A549 (cell line): ENCODE measurements at places on chromosomes 2 and 18.

DNA sequence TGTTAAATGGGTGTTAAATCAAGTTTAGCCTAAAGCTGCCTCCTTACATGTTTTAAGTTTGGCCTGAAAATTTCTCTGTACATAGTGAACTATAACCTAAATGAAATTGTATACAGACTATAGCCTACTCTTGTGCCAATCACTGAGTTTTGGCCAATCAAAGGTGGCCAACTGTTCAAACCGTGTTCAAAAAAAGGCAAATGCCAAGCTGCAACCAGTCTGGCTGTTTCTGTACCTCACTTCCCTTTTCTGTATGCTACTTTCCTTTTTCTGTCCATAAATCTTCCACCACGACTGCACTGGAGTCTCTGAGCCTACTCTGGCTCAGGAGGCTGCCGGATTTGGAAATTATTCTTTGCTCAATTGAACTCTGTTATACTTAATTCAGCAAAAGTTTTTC lies 121.0 kb downstream of the SPOPL start:
- no peak for DNase-seq

DNA sequence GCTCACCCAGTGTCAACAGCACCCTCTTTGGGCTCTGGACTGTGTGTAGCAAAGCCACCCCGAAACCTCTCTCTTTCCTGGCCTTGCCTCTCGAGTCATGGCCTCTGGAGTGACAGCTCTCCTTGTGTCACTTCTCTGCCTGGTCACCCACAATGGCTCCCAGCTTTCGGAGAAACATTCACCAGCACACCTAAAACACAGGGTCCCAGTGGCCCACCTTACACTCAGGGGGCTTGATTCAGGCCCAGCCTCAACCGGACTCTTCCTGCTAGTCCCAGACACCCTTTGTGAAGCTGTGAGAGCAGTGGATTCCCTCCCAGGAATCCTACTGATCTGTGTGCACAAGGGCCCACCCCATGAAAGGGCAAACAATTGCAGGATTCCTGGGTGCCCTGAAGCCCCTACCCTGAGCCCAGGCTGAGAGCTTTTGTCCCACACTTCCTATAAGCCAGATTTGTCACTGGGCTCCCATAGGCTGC lies 137.2 kb upstream of the HAAO start:
- DNase-seq = no peak

- DNase-seq = no peak
Observed at GRCh38 chr18:71022389-71022788, 733.5 kb downstream of the SOCS6 start.

DNA sequence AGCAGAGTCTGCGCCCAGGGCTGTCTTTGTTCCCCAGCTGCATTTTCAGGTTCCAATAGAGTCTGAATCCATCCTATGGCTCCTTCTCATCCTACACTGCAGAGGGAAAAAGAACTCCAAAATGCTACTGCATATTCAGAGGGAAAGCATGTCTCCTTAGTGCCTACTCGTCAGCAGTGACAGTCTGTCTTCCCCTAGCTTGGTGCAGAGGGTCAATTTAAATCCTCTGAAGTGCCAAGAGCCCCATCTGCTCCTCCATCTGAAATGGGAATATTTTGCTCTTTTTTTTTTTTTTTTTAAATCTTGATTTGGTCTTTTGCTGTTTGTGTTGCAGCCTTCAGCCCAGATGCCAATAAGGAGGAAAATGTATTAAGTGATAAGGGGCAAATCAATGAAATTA lies 199.3 kb downstream of the RNF144A start:
- no peak for DNase-seq

GRCh38 chr2:134161170-134161547 lies 92.7 kb upstream of the MGAT5 start:
- no peak for DNase-seq

DNA sequence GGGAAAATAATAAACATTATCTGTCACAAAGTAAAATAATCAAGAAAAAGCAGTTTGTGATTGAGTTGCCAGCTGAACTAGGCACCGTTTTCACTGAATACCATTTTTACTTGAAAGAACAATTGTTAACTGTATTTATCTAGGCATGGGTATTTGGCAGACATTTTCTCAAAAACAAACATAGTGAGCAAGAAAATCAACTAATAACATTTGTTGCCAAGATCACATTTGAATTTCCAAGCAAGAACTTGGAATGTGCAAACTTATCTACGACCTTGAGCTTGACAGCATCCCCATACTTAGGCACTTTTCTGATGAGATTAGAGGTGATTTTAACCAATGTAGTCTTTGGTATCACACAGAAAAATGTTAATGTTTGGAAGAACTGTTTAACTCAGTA lies 16.7 kb downstream of the SS18 start:
- no peak for DNase-seq

DNA sequence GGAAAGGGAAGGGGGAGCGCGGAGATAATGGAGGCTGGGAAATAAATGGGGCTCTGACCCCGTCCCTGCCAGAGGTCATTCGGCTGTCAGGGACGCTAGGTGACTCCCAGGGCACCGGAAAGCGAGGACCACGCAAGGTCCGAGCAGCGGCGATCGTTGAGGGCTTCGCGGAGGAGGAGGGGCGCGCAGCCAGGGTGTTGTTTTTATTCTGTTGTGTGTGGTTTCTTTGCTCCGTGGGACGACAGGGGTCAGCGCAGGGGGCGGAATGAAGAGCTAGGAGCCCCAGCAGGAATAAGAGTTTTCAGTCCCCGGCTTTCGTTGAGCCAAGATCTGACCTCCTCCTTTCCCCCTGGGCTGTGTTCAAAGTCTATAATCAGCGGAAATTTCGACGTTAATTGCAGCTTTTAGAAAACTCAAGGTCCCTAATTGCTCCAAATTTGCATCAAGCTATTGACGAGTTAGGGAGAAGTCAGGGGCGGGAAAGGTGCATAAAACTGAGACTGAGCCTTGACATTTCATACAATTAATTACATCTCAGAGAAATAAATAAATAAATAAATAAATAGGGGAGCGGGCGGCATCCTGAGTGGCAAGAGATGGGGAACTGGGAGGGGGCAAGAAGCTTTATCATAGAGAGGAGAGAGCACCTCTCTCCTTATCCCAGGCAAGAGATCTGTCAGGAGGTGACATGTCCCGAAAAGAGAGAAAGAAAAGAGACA lies 2.2 kb downstream of the GAD1 start:
- DNase-seq = no peak

DNA sequence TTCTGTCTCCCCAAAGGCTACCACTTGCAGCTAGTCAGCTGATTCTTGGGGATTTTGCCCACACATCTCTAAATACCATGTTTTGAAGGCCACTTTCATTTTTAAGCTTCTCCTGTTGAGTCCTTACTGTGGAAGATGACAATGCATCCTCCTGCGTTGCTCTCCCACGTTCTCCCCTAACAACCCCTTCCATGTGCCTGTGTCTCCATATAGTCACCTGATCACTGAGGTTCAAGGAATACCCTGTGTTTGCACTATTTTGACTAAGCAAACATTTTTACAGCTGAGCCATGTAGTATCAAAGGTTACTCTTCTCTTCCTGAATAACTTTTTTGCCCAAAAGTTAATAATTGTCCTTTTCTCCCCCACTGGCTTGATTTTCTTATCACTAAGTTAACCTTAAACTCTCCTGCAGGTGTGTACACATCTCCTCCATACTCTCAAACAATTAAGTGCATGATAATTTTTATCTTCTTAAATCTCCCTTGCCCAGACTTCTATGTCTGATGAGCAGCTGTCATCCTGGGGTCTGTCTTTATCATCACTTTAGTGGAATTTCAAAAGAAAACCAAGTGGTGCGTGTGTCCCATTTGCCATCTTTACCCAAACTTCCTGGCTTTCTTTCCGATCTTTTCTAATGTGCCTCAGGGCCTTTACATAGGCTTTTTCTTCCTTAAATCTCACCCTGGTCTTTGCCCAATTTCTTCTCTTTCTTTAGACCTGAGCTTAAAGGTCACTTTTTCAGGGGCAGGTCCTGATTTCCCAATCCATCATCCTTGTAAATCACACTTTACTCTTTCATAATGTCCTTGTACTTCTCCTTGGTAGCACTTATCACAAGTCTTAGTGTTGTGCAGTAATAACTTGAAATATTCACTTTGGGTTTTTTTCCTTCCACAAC lies 85.2 kb upstream of the SPATS2L start:
- DNase-seq = peak; percentile 46

- peak; percentile 26 for DNase-seq
Observed at GRCh38 chr2:44310287-44310686, 35.0 kb downstream of the SLC3A1 start.

GRCh38 chr2:102063487-102063911 lies 71.7 kb downstream of the IL1R2 start:
- DNase-seq = no peak

- DNase-seq = no peak
Observed at GRCh38 chr2:173903601-173904394, 61.4 kb downstream of the SP3 start.

DNA sequence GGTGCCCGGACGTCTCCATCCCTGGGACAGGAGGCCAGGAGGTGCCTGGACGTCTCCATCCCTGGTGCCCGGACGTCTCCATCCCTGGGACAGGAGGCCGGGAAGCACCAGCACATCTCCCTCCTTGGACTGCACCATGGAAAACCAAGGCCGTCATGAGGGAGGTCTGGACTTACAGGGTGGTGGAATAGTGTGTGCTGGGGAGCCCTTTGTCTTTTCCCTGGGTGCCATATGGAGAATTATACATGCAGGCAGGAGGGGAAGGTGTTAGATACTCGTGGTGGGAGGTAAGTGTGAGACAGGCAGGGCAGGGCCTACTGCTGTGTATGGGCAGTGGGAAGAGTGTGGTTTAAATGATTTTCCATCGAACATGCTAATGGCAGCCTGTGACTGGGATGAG lies 52.9 kb downstream of the RTP5 start:
- no peak for DNase-seq

DNA sequence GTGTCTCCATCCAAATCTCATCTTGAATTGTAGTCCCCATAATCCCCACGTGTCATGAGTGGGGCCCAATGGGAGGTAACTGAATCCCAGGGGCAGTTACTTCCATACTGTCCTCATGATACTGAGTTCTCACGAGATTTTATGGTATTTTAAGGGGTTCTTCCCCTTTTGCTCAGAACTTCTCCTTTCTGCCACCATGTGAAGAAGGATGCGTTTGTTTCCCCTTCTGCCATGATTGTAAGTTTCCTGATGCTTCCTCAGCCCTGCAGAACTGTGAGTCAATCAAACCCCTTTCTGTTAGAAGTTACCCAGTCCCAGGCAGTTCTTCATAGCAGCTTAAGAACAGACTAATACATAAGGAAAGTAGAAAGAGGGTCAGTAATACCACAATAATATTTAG lies 480.4 kb downstream of the KCNJ3 start:
- DNase-seq = no peak

GRCh38 chr2:223319601-223320000 lies 267.6 kb downstream of the KCNE4 start:
- DNase-seq = no peak

GRCh38 chr18:35137632-35138031 lies 96.4 kb downstream of the MAPRE2 start:
- DNase-seq = no peak

DNA sequence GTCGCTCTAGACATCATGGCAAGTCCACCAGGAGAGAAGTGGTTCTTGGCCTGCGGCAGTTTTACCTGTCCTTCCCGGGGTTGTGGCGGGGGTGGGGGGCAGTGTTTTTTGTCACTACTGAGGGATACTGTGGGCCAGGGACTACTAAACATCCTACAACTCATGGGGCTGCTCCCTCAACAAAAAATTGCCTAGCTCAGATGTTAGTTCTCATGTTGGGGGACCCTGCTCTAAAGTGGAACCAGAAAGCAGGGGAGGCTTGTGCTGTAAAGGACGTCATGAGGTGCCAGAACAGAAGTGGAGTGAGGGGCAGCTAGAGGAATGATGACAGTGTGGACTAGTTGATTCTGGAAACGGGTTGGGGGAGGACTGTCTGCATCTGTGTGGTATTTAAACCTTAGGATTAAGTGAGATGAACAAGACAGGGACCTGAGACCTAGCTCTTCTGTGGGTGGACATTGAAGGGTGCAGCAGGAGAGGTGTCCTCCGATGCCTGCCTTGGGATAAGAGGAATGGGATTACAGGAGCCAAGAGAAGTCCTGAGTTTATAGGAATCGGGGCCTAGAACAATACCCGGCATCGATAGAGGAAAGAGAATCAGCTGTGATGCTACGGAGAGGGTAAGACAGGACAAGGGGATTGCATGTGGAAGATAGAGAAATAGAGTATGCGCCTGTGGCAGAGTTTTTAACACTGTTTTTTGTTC lies 2.7 kb downstream of the RPL31 start:
- DNase-seq = no peak

- no peak for DNase-seq
Observed at GRCh38 chr18:5503740-5504139, 40.1 kb downstream of the EPB41L3 start.

DNA sequence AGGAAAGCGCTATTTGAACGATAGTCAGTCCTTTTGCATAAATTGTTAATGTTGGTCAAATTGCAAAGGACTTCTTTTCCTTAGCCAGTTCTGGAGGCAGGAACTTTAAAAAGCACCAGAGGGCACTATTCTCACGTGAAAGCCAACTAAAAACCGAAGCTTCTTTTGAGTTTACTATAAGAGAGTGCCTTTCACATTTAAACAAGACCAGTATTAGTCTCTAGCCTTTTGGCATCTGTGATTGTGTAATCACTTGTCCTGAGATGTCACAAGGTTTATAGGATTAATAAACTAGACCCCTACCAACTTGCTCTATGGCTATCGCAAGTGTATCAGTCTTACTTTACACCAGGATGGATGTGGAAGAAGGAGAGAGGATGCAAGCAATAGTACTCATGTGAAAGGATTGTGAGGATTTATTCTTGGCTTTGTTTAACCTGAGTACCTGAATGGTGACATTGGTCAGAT lies 14.4 kb upstream of the STAT4 start:
- peak; percentile 65 for DNase-seq

GRCh38 chr2:241926541-241927311 lies 57.2 kb downstream of the RTP5 start:
- DNase-seq = no peak

- no peak for DNase-seq
Observed at GRCh38 chr2:157840568-157841156, 35.5 kb downstream of the ACVR1 start.

DNA sequence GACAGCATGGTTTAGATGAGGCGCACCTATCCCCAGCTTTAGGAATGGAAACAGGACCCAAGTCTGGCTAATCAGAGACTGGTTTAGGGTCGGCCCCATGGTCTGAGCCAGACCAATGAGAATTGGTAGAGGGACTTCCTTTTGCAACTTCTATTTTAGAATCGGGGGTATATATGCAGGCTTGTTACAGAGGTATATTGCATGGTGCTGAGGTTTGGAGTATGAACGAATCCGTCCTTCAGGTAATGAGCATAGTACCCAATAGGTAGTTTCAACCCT lies 1.5 kb upstream of the BOLA3 start:
- no peak for DNase-seq

GRCh38 chr2:173323371-173323770 lies 31.3 kb upstream of the CDCA7 start:
- no peak for DNase-seq

DNA sequence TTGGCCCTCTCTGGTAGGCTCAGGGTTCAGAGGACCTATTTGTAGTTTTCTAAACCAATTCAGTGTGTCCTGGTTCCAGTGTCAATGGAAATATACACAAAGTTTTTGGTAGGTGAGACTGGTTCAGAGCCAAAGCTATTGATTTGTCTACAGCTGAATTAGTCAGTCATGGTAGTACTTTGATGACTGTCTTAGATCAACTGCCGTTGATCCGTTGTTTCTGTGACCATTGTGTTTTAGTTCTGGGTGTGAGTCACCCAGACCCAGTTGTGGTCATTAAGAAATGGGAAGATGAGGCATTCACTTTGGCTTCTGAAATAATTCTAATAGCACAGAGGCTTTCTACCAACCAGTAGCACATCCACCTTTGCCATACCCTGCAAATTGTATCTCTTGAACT lies 16.0 kb upstream of the RPE start:
- DNase-seq = no peak
